Esophagus squamous epithelium (tissue), 5 donors: ENCODE measurements at places on chromosomes 11 and 22.

- no peak for DNase-seq
These were observed 12.7 kb downstream of the PAAF1 start for GRCh38 chr11:73889536-73889935.

DNA sequence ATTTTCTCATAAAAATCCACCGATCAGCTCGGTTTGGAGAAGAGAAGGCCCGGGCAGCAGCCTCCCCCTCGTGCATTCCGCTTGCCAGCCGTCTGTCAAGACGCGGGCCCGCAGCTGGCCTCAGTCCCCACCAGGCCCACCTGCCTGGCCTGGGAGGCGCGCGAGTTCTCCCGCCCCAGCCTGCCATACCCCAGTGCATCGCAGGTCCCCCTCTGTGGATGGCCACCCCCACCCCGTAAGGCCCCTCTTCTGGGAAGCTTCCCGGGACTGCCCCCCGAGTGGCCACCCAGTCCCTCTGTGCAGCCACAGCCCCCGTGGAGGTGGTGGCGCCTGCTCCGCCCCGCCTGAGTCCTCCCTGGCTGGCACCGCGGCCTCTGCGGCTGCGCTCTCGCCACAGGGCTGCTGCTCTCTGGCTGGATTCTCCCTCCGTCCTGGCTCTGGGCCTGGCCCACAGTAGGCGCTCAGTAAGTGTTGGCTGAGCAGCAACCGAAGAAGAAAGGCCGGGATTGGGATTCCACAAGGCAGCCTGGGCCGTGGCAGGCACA, 74.0 kb upstream of the TCF20 start:
- no peak for DNase-seq

GRCh38 chr22:50702821-50703725, 30.4 kb downstream of the SHANK3 start:
- DNase-seq, result no peak

- DNase-seq, result no peak
These were observed 14.7 kb downstream of the OTUB1 start for GRCh38 chr11:64000740-64001483.

- DNase-seq, result no peak
These were observed at the start of gene CRYAB for GRCh38 chr11:111911563-111912401. Gene CRYAB (minus strand): TSS chr11:111911770. CDS start chr11:111911724, 46 bp downstream.

DNA sequence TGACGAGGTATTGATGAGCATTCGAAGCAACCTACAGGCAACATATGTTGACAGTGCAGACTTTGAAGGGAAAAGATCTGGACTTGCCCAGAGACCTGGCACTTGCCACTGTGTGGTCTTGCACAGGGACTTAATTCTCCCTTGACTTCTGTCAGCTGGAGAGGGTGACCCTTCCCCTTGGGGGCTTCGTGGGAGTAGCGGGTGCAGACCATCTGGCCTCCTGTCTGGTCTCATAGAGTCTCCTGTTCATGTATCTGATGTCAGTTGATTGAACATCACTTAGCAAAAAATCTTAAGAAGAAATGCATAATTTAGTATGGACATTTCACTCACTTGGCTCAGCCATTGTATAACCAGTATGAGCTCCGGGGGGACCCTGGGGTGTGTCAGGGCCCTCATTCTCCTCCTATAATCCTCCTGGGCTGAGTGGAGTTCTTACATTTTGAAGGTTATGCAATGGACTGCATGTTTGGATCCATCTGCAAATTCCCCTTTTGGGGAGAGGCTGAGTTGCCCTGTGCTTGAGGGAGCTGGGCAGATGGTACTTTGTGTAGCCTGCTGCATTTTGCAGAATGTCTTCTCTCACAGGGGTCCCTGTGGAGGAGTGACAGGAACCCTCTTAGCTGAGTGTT, 13.0 kb downstream of the BCR start:
- DNase-seq, result no peak

DNA sequence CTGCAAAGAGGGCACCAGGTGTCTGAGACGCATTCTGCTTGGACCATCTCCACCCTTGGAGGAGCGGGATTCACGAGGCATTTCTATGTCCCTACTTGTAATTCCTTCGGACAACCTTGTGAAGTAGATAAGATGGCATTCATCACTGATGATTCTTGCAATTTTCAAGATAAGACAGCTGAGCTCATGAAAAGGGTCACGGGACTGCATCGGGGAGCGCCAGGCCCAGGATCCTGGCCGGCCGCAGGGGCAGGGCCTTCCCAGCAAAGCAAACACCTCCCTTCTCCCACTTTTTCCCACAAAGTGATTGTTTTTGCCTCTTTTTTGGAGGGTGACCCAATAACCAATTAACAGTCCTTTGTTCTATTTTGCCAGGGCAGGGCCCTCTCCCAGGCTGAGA, 8.4 kb downstream of the LIF start:
- no peak for DNase-seq

DNA sequence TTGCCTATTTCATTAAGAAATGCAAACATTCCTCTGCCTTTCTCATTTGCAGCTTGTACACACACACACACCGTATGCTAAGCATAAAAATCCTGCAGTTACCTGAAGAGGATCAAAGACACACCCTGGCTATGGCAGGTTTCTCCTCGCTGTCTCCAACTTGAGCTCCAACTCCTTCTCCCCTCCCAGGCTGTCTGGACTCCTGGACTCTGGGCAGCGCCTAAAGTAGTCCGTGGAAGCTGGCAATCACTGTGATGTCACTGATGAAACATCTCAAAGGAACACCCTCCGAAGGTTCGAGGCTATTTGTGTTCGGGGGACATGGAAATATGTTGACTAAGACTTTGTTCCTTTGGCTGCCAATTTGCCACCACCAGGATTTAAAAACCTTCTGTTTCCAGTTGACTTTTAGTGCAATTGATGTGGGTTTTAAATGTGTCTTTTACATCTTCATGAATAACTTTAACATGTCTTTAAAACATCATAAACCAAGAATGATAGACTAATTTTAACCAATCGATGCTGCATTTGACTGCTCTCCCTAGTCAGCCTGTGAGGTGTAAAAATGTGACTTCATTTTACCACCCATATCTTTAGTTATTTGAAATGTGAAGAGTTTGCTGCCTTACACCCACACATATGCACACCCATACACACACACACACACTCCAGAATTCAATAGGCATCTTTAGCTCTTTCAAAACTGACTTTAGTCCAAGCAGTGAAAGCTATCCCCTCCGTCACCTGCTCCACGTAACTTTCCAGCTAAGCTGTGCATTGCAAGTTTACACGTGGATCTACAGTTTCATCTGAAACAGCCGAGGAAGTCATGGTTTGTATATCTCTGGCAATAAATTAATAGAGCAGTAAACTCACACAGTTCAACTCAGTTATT, at the start of gene SLN:
SLN (minus strand) TSS at position 196 of the 895 bp plus-strand sequence.
- no peak for DNase-seq

DNA sequence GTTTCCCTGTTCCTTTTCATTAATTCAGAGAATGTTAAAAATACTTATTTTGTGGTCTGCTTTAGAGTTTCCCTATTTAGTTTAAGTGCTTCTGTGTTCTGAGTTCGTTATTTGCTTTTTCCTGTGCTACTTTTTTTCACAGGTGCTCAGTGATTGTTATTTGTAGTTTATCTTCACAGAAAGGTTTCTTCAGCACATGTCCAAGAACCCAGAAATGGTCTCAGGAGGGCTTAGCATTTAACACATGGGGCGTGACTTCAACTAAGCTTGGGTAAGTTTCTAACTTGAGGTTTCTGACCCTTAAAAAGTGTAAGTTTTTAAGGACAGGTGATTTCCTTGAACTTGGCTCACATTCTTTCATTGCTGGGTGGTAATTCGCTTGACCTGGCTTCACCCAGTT, 157.3 kb downstream of the AASDHPPT start:
- DNase-seq, result no peak

GRCh38 chr11:77967121-77967520, 27.3 kb downstream of the INTS4 start:
- DNase-seq, result no peak

- DNase-seq, result no peak
These were observed 593 bp downstream of the SSH3 start for GRCh38 chr11:67303835-67304411.

DNA sequence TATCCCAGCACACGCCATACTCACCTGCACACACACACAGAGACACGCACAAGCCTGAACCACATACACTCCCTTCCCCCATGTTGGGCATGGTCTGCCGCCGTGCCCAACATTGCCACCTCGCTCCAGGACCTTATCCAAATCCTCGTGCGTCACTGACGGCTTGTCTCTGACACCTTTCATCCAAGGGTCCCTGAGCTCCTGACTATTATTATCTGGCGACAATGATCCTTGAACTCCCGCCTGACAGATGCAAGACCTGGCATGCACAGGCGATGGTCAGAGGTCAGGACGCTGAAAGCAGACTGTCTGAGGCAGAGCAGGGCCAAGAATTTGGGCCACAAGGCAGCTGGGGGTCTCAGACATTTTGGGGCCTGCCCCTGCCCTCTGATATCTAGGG, 4.2 kb downstream of the MB start:
- DNase-seq, result no peak

GRCh38 chr11:128155590-128155989, 431.8 kb downstream of the ETS1 start:
- no peak for DNase-seq

- DNase-seq, result no peak
These were observed 42.2 kb downstream of the BUD13 start for GRCh38 chr11:116730601-116731000.

DNA sequence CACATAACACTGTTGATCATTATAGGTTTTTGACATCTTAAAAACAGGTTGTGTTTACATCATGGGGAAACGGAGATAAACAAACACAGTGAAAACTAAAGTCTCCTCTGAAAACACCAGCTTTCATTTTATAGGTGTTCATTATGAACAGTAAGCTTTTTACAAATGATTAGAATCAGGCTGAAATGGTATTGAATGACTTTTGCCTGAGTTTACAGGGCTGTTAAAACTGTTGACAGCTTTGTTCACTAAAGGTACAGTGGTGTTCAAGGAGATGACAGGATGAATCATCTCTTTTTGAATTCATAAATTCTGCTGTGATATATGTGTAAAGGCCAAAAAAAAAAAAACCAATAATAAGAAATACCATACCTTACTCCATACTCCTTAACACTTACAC, 184.6 kb upstream of the CNTN5 start:
- no peak for DNase-seq

GRCh38 chr22:25777870-25778269, 35.9 kb downstream of the MYO18B start:
- no peak for DNase-seq

- DNase-seq, result no peak
These were observed 931 bp downstream of the CADM1 start for GRCh38 chr11:115503083-115503885.

- no peak for DNase-seq
These were observed 41.1 kb upstream of the TPBGL start for GRCh38 chr11:75199412-75199955.

- DNase-seq, result no peak
These were observed 86.1 kb upstream of the WNT7B start for GRCh38 chr22:46062971-46063631.

DNA sequence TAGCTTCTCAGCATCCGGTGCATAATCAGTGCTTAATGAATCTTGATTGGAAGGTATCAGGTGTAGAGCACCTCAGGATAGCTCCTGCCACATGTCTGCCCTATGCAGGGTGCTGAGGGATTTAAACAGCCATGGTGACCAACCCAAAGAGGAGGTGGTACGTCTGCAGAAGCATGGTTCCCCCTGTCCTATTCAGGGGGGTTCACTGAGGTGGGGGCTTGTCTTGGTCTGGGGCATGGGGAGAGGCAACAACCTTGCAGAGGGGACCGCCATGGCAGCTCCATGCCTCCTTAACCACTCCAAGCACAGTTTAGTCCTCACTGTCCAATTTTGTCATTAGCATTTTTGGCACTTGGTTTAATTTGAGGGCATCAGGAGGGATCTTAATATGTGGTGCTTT, 24.9 kb downstream of the UBE2L3 start:
- DNase-seq, result no peak

- DNase-seq, result no peak
These were observed 93.5 kb upstream of the ANO1 start for GRCh38 chr11:69984457-69985261.

DNA sequence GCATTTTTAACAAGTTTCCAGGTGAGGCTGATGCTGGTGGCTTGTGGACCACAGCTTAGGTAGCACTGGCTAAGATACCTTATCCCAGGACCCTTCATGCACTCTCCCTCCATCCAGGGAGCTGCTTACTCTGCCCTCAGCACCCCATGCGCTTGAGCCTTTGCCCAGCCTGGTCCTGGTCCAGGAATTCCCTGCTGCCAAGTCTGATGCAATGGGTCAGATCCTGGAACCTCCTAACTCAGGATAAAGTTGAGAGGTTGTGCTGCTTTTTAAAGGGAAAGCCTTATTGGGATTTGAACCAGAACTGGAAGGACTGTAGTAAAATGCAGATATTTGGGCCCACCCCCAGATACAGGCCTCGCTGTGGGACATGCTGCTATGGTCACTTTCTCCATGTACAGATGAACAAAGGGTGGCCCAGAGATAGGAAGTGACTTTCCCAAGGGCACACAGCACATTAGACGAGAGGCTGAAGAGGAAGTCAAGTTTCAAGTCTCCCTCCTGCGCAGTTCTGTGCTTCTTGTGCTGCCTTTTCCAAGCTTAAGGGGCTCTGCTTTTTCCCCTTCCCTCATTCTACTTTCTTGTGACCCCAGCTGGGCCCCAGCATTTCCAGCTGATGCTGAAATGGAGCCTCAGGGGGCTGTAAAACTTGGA, 824 bp upstream of the LGALS12 start:
- no peak for DNase-seq

DNA sequence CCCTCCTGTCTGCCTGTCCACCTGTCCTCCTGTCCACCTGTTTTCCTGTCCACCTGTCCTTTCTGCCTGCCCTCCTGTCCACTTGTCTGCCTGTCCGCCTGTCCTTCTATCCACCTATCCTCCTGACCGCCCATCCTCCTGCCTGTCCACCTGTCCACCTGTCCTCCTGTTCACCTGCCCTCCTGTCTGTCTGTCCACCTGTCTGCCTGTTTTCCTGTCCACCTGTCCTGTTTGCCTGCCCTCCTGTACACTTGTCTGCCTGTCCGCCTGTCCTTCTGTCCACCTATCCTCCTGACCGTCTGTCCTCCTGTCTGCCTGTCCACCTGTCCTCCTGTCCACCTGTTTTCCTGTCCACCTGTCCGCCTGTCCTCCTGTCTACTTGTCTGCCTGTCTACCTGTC, 682.8 kb downstream of the TBC1D22A start:
- no peak for DNase-seq

DNA sequence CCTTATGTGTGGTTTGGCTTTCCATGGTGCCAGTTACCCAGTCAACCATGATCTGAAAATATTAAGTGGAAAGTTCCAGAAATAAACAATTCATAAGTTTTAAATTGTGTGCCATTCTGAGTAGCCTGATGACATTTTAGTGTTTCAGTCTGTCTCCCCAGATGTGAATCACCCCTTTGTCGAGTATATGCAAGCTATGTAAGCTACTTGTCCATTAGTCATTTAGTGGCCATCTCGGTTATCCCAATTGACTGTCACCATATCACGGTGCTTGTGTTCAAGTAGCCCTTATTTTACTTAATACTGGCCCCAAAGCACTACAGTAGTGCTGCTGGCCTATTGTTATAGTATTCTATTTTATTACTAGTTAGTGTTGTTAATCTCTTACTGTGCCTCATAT, 44.9 kb downstream of the ATG16L2 start:
- DNase-seq, result no peak

- no peak for DNase-seq
These were observed 4.5 kb downstream of the RNH1 start for GRCh38 chr11:502288-503178.

- no peak for DNase-seq
These were observed 168.9 kb downstream of the C11orf91 start for GRCh38 chr11:33531743-33532181.

GRCh38 chr11:84165139-84165538, 879.0 kb upstream of the CCDC90B start:
- DNase-seq, result no peak
